SJCRH30 (cell line): ENCODE measurements at places on chromosomes 4 and X.

GRCh38 chr4:45155081-45155777 lies 428.9 kb upstream of the GNPDA2 start:
- peak; percentile 16 for DNase-seq

DNA sequence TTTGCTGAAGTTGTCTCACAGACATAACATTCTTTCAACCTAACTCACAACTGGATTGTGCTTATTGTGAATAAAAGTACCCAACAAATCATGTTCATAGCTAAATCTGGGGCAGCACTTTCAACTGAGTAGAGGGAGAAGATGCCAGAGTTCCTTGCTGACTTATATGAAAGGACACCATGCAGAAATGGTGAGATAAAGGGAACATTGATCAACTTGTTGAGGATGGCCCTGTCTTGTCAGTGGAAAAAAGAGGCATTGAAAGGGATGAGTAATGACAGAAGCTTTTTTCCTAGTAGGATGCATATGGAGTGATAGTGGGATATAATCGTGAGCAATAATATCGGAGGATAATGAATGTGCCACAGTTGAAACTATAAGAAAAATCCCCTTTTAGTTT lies 221.7 kb downstream of the ARHGAP24 start:
- no peak for DNase-seq

DNA sequence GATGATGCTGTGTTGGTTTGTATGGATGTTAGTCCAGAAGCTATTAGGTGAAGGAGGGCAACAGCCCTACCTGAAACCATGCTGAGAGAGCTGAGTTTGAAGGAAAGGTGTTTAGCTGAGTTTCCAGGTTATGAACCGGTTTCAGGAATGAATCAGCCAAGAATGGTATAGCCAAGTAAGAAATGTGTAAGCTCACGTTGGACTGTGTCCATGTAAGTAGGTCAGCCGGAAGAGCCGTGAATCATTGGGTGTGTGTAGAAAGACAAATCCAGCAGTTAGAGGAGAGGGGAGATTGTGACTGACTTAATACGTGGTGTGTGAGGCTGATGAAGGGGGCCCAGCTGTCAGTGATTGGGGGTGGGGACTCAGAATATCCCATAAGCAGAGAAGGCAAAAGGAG lies 77.2 kb upstream of the SPIN4 start:
- DNase-seq = no peak

- DNase-seq = no peak
Measured at GRCh38 chrX:29083823-29084222, 496.6 kb downstream of the IL1RAPL1 start.

- no peak for DNase-seq
Measured at GRCh38 chrX:46805270-46805669, 31.6 kb upstream of the RP2 start.

GRCh38 chrX:150199803-150200202 lies 163.3 kb upstream of the MAMLD1 start:
- DNase-seq = no peak

DNA sequence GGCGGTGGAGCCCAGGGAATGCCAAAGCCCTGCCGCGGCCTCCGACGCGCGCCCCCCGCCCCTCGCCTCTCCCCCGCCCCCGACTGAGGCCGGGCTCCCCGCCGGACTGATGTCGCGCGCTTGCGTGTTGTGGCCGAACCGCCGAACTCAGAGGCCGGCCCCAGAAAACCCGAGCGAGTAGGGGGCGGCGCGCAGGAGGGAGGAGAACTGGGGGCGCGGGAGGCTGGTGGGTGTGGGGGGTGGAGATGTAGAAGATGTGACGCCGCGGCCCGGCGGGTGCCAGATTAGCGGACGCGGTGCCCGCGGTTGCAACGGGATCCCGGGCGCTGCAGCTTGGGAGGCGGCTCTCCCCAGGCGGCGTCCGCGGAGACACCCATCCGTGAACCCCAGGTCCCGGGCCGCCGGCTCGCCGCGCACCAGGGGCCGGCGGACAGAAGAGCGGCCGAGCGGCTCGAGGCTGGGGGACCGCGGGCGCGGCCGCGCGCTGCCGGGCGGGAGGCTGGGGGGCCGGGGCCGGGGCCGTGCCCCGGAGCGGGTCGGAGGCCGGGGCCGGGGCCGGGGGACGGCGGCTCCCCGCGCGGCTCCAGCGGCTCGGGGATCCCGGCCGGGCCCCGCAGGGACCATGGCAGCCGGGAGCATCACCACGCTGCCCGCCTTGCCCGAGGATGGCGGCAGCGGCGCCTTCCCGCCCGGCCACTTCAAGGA lies at the start of gene FGF2:
TSS of gene FGF2 (plus strand) at position 279 of the 705 bp plus-strand sequence. CDS start at position 623, 344 bp downstream.
- peak; percentile 72 for DNase-seq

DNA sequence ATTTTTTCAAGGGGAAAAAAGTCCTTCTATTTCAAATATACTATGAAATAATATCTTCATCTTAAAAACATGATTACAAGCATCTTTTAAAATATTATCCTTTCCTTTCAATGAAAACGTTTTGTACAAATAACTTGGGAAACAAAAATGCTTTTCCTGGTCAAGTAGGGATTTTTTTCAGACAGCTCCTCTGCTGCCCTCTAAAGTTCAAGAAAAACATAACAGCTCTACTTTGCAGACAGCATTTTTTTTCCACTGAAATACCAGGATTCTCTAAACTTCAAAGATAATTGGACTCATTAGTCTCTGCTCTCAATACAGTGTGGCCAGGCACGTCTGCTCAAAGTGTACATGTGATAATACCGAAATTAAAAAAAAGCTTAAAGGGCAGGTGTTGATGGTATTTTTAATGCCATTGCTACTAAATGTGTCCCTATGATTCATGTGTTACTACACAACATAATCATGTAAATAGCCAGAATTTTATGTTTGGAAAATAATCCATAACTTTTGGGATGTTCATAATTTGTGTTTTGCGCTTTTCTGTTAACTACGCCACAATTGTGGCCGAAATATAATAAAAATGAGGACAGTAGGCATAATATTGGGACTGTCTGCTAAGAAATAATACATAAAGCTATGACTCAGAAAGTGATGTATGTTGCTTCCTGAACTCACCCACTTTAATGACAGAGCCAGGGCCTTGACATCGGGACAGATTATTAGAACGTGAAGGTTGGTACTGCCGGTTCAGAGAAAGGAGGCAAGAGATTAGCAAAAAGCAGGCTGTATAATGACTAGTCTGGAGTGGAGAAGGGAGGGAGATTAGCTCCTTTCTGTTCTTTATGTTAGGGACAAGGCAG lies 478.9 kb downstream of the KCNIP4 start:
- DNase-seq = peak; percentile 55

GRCh38 chr4:139115226-139115625 lies 61.8 kb downstream of the ELF2 start:
- DNase-seq = no peak

- no peak for DNase-seq
Measured at GRCh38 chr4:101187841-101188240, 159.5 kb downstream of the PPP3CA start.

DNA sequence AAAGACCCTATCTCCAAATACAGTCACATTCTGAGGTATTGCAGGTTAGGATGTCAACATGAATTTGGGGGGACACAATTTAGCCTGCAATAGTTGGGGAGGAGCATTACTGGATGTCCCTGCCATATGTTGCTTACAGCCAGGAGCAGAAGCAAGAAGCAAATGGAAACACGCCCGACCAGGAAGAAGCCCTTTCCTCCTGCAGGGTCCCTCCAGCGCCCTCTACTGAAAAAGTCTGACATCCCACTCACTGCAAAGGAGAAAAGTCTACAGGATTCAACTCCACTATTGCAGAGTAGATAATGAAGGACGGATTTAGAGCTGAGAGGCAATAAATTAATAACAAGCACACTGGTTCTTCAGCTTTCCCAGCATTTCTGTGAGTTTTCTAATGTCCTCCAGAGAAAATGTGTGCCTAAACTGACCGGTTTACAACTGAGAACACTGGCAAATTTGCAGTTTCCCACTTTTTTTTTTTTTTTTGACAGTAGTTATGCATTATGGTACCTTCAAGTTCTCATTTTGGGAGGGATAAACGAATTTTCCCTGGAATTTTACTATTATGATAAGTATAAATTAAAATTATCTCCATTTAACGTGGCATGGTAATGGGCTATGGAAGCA lies 31.7 kb downstream of the COQ2 start:
- peak; percentile 83 for DNase-seq

- no peak for DNase-seq
Measured at GRCh38 chr4:23720556-23720955, 169.3 kb downstream of the PPARGC1A start.

GRCh38 chr4:147799986-147800555 lies 68.2 kb downstream of the ARHGAP10 start:
- no peak for DNase-seq

GRCh38 chr4:3522326-3522640 lies 9.9 kb downstream of the LRPAP1 start:
- no peak for DNase-seq

DNA sequence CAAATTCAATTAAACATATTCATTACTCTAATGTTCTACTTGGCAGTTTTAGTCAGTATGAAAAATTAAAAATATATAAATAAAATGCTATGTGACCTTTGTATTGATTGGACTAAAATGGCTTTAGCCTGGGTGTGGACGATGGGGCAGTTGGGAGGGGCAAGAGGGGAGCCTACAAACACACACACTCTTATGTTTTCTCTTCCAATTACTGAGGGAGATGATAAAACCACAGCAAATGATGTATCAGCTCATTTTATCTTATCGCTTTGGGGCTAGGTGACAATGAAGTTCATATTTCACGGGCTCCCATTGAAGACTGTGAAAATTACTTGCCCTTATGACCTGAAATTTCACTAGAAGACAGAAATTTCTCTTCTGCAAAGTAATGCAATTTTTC lies 84.3 kb upstream of the MAB21L2 start:
- no peak for DNase-seq

GRCh38 chr4:37562592-37562991 lies 123.6 kb downstream of the RELL1 start:
- DNase-seq = no peak

DNA sequence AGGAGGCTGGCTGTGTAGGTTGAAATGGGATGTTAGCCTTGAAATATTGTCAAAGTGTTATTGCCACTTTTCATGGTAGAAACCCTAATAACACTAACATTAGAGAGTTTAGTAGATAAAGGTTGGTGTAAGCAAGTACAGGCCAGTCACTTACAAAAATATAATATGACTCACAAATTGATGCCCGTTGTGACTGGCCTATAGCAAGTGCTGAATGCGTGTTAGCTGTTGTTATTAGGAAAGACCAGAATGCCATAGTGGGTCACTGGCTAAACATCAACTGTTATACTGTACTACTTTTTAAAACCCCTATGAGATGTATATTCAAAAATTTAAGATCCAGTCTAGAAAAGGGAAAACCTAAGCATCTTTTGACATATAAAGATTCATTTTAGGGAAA lies 20.4 kb upstream of the GDPD2 start:
- DNase-seq = no peak

GRCh38 chr4:175469514-175469913 lies 342.6 kb downstream of the GPM6A start:
- peak; percentile 2 for DNase-seq

- no peak for DNase-seq
Measured at GRCh38 chrX:134459683-134460004, 321 bp upstream of the HPRT1 start.

GRCh38 chr4:24477919-24478318 lies 106.4 kb downstream of the DHX15 start:
- peak; percentile 24 for DNase-seq

- peak; percentile 31 for DNase-seq
Measured at GRCh38 chr4:153204728-153205648, 745 bp downstream of the TRIM2 start.

- DNase-seq = no peak
Measured at GRCh38 chr4:41362621-41363383, 106.1 kb downstream of the UCHL1 start.

- peak; percentile 4 for DNase-seq
Measured at GRCh38 chrX:41933546-41933945, 10.2 kb upstream of the CASK start.

- DNase-seq = no peak
Measured at GRCh38 chrX:151722241-151722846, 6.5 kb downstream of the FATE1 start.

- peak; percentile 33 for DNase-seq
Measured at GRCh38 chrX:46796574-46797191, 37.8 kb upstream of the SLC9A7 start.

GRCh38 chrX:9495496-9495895 lies 30.6 kb downstream of the TBL1X start:
- no peak for DNase-seq

GRCh38 chrX:119398587-119398973 lies 556 bp upstream of the SLC25A43 start:
- DNase-seq = no peak

- no peak for DNase-seq
Measured at GRCh38 chr4:61996943-61997342, 796.8 kb downstream of the ADGRL3 start.
